ENCODE measurements at places on chromosomes 2 and 18.

DNA sequence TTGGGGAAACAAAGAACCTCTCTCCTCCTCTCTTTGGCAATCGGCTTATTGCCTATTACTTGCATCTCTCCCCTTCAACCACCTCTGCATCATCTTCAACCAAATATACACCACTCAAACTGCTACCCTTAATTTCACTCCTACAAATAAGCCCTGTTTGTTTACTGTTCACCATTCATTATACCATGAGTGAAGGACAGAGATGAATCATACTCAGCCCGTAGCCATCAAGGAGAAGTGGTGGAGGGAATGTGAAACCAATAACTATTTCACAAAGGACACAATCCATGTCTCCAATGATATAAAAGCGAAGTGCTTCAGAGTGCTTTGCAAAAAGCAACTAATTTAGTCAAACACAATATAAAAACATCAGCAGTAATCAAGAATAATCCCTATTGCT, 76.8 kb downstream of the CACNB4 start:
- no peak for DNase-seq

GRCh38 chr2:236866542-236867340, 218.9 kb upstream of the COPS8 start:
- no peak for DNase-seq

DNA sequence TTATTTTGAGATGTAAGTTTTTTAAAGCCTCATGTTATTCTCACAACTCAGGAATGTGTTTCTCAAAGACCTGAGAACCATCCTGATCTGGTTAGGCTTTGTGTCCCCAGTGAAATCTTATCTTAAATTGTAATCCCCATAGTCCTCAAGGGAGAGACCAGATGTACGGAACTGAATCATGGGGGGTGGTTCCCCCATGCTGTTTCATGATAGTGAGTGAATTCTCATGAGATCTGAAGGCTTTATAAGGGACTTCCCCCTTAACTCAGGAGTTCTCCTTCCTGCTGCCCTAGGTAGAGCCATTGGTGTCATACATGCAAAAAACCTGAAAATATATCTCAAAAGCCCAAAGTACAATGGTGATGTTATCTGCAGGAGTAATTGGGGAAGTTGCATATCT, 836.7 kb downstream of the CBLN2 start:
- DNase-seq, result no peak

GRCh38 chr2:239735131-239735828, 289.9 kb downstream of the NDUFA10 start:
- no peak for DNase-seq

DNA sequence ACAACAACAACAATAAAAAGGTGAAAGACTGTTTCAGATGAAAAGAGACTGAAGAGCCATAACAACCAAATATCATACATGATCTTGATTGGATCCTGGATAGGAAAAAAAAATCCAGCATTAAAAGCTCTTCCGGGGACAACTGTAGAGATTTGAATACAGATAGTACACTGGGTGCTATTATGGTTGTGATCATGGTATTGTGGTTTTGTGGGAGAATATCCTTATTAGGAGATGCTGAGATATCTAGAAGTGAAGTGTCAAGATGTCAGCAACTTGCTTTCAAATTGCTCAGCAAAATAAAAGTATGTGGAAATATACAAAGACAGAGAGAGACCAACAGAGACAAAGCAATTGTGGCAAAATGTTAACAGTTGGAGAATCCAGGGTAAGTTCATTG, 15.5 kb upstream of the SPATA3 start:
- DNase-seq, result no peak

DNA sequence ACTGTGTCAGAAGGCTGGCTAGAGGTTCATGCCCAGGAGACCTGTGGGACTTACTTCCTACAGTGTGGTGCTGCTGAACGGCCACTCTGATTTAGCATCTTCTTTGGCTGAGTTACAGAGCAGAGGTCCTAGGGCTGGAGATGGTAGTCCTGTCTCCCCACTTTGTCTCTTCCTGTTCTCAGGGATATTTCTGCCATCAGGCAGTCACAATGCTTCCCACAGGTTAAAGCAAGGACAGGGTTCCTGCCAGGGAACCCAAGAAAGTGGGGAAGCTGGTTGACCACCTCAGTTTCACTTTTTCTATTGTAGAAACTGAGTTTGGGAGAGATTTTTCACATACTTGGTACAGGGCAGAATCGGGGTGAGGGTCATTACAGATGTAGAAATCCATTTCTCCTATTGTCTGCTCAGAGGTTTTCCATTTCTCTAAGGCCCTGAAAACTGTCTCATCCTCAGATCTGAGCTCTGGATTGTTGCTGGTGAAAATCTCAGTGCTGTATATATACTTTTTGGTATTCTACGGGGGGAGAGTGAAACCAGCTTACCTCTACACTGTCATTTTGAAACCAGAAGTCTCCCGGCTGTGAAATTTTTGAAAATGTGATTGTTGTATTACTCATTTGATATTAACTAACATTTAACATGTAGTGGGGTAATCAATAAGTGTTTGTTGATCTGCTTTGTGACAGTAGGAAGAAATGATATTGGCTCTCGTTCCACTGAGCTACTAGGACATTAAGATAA, 37.0 kb upstream of the MEP1B start:
- no peak for DNase-seq

Measured in NCI-H1694 (cell line).